Body of pancreas (tissue), 4 donors: ENCODE measurements at places on chromosomes 2 and 18.

DNA sequence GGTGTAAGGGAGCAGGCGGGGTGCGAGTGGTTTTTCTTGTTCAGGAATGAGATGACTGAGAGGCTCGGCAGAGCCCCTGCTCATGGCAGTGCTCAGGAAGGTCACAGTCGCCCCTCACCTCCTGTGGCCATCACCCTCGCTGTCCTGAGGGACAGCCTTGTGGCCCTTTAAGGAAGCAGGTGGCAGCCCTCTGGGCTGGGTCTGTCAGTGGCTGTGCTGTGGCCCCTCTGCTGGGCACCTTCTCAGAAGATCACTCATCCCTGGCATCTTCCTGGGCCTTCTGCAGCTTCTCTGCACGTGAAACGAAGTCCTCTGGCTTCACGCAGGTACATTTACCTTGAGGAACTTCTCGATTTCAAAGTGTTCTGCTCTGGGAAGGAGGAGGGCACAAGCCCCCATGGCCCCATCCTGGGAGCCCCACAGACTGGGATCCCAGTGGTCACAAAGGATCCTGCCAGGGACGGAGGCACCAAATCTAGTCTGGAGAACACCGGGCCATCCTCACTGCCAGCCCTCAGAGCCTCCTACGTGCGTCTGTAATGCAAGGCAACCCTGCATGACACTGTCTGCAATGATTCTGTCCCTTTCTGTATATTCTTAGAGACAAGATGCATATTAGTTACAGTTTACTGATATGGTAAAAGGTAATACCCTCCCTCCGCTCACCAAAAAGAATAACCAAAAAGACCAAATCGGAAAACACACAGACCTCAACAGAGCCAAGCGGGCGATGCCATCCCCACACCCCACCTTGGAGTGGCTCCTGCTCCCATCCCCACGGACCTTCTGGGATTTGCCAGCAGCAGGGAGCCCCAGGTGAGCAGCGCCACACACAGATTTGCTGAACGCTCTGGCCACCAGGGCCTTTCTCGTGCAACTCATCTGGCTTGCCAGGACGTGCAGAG is 25.9 kb upstream of the FAHD2A start:
- no peak for DNase-seq

GRCh38 chr2:39368846-39369245 is 68.2 kb downstream of the MAP4K3 start:
- no peak for DNase-seq

DNA sequence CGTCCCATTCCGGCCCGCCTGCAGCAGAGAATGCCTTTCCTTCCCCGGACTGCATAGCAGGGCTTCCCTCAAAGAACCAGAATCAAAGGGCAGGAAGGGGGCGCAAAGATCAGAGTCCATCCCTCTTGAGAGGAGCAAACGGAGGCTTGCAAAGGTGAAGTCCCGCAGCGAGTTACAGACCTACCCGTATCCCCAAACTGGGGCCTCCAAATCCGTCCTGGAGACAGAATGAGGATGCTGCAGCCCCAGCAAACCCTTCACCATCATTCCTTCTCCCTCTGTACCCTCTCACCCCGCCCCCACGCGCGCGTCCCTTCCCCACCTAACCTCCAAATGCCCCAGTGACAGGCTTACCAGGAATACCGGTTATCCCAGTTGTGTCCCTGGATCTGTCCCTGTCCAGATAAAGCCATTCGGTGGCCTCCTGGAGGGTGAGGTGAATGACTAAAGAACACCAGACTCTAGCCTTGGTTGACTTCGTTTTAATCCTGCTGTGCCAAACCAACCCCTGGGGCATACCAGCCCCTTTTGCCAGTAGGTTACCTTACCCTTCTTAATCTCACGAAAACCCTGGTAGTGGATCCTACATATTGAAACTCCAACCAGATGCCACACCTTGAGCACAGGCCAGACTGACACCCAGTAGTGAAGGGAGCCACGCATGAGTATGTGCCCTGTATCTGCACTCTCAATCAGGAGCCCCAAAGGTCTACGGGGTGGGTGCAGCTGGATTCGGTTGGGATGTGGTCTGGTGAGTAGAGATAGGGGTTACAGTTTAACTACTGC is 961 bp upstream of the SLC40A1 start:
- DNase-seq, result peak; percentile 51

DNA sequence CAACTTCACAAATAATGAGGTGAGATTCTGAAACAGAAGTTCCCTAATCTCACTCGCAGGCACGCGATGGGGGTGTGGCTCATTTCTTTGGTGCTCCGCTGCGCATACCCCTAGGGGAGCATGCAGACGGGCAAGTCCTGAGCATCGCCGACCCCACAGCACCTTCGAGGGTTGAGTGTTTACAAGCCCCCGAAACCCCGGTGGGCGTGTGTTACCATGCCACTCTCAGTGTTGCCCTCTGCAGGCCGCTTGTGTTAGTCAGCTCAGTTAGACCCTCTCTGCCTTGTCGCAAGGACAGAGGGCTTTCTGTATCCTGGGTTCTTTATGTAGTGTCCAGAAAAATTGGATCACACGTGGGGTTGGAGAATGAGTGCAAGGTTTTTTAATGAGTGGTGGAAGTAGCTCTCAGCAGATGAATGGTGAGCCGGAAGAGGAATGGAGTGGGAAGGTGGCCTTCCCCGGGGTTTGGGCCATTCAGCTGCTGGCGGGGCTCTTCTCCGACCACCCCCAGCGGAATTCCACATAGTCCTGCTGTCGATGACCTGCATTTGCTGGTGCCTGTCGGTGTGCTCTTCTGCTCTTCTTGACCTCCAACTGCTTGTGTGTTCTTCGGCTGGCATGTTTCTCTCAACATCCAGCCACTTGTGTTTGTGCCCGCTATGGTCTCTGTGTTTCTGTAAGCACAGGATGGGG is 191.3 kb downstream of the RPRM start:
- no peak for DNase-seq

GRCh38 chr18:47121146-47121545 is 29.2 kb downstream of the HDHD2 start:
- DNase-seq, result no peak

DNA sequence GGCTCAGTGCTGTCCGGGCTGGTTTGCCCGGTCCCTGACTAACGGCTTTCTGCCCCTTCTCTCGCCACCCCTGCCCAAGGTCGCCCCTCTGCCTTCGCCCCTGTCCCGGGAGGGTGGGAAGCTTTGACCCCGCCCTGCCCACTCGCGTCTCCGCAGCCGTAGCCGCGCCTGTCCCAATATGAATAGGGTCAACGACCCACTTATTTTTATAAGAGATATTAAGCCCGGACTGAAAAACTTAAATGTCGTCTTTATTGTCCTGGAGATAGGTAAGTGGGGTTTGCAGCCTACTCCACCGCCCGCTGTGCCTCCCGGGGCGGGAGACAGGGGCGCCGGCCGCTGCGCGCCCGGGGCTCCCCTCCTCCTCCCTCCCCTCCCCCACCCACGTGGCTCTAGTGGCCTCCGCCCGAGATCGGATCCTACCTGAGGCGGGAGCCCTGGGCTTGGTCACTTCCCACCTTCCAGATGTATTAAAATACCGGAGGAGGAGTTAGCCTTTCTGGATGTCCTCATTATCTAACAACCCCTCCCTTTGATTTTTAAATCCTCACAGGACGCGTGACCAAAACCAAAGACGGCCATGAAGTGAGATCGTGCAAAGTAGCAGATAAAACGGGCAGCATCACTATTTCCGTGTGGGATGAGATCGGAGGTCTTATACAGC is 633 bp downstream of the NABP1 start:
- peak; percentile 62 for DNase-seq
